ENCODE measurements at places on chromosomes 12 and 14. TPM values are rescaled to one million over a fixed set of nuclear protein-coding genes. Genes with fewer than 3 reads are reported as not detected.

Gene IFI27L2
- total RNA-seq, result 52.3 TPM

Gene RBM19
- 40.2 TPM for total RNA-seq

Gene GDF3
- total RNA-seq, result not detected

DNA sequence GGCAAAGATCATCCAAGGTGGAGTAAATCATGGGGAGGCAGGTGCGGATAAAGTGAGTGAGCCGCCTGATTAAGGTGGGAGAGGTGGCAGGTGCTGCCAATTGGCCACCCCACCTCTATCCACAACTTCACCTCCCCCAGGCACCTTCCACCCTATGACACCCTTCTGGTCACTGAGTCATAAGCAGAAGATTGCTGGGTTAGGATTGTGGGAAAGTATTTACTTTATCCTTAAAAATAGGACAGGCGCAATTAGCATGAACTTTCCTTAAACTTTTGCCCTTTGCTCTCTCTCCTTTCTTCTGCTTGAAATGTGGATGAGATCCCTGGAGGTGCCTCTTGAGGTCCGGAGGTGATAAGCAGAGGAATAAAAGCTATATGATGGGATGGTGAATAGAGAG, 14.9 kb upstream of the BMP4 start:
- DNase-seq, result no peak
